ENCODE measurements at places on chromosomes 1 and 21.

GRCh38 chr1:1578371-1578940 lies 3.8 kb upstream of the SSU72 start:
- DNase-seq, result no peak

DNA sequence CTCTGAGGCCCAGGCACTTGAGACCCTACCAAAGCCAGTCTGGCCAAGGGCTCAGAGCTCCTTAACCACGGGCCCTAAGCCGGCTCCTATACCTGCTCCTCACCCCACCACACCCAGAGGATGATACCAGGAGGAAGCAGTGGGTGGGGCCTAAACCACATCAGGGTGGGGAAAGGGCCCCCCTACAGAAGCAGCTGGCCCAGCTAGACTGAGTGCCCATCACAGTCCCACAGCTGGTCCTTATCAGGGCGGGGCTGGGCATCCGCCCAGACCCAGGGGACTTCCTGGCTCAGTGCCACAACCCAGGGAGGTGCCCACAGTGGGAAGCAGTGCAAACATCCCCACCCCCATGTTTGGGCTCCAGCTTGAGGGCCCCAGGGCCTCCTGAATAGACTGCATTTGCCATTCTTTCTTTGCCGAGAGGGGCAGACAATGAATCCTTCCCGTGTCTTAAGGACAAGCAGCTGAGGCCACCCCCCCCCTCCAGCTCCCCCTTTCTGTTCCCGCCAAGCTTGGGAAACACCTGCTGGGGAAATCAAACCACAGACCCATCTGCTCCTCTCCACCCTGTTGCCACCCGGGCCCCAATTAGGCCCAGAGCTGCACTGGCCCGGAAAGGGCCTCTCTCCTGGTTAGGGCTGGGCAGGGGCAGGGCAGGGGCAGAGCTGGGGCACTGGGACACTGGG lies 6.2 kb downstream of the E2F2 start:
- no peak for DNase-seq

- DNase-seq, result no peak
These were observed 207.7 kb downstream of the DYRK1A start for GRCh38 chr21:37574316-37574715.

DNA sequence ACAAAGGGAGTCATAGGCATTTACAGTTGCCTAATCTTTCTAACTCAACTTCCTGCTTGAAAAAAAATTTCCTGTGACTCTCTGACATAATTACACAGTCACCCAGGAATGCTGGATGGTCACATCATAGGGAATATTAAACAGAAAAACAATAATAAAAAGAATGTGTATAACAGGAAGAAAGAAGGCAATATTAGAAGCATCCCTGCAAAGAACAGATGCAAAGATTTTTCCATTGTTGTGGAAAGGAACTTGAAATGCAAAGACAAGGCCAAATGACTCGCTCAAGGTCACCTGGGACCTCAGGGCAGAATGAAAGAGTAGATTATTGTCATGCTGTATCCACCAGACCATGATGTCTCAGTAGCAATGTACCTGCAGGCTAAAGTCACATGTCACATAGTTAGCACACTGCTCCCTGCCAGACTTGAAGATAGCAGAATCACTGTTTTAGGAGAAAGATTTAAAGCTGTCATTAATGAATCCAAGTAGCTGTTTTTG lies 184.3 kb downstream of the CYYR1 start:
- no peak for DNase-seq

- DNase-seq, result no peak
These were observed 685 bp upstream of the VAMP4 start for GRCh38 chr1:171742577-171742922.

DNA sequence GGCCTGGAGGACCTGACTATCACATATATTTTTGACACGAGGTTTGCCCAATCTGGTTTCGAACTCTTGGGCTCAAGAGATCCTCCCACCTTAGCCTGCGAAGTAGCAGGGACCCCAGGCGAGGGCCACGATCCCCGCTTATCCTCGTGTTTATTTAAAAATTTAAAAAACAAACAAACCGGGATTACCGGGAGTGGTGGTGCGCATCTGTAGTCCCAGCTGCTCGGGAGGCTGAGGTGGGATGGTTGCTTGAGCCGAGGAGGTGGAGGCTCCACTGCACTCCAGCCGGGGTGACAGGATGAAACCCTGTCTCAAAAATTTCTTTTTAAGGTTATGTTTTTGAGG lies 452 bp upstream of the EXOSC10 start:
- no peak for DNase-seq

GRCh38 chr21:42471206-42471605 lies 24.8 kb downstream of the RSPH1 start:
- DNase-seq, result no peak

DNA sequence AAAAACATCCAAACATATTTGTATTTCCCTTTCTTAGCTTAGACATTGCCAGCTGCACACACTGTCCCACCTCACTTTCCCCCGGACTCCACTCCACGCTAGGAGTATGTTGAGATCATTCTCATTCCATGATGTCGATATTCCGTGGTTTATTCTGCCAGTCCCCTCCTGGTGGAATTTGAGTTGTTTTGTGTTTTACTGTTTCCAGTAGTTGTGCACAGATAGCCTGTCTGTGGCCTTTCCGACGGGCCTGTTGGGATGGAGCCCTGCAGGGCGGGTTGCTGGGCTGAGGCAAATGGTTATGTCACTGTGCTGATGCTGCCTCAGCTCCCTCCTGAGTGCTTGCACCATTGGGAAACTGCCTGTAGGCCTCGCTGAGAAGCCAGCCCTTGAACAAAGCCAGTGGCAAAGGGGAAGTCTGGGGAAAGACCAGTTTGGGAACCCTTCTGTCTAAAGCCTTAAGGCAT lies 12.8 kb downstream of the TRAPPC10 start:
- DNase-seq, result no peak

DNA sequence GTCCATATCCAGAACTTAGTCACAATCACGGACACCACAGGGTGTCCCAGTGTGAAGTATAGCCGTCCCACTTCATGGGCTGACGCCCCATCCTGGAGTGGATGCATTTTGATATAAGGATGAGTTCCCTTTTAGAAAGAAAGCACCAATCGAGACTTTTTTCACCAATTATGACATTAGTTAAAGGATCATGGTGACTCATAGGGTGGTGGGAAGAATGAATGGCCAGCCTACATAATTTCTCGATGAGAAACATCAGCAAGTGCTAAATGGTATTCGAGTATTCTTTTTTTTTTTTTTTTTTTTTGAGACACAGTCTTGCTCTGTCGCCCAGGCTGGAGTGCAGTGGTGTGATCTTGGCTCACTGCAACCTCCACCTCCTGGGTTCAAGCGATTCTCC lies 38.5 kb upstream of the USP1 start:
- DNase-seq, result no peak

- no peak for DNase-seq
These were observed 659.3 kb downstream of the USP25 start for GRCh38 chr21:16388911-16389560.

Measured in smooth muscle cell of the brain vasculature (primary cell).